Transverse colon (tissue), 4 donors: ENCODE measurements at places on chromosomes 1 and 21. TPM values are rescaled to one million over a fixed set of nuclear protein-coding genes. Genes with fewer than 3 reads are reported as not detected.

Gene FLG2
- not detected for total RNA-seq

DNA sequence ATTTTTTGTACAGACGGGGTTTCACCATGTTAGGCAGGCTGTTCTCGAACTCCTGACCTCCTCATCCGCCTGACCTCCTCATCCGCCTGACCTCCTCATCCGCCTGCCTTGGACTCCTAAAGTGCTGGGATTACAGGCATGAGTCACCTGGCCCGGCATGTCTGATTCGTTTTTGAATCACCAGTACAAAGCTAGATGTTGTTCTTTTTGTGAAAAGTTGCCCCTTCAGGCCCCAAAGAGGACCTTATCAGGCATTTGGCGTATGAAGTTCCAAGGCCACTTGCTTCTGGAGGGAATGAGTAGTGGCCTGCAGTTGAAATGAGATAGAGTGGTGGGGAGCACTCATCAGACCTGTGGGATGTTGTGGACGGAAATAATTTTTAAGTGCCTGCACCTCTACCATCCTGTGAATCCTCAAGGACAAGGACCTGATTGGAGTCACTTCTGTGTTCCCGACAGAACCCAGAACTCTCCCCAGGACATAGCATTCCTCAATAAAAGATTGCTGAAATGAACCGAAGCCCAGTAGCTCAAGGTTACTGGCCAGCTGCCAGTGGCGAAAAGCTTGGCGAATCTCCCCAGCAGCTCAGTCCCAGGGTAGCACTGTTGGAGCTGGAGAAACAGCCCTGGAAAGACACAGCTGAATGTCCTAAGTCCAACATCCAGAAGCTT, 50.1 kb downstream of the NDUFS5 start:
- H3K4me3 ChIP-seq = no peak overlapping the region
- peaks cover 21% of the 10 kb centered on the region for H3K27me3 ChIP-seq
- H3K4me1 ChIP-seq = peaks cover 4% of the 10 kb centered on the region
- peak; percentile 57 for DNase-seq
- H3K27ac ChIP-seq = no peak overlapping the region
- H3K36me3 ChIP-seq = no peaks in the 10 kb centered on the region

DNA sequence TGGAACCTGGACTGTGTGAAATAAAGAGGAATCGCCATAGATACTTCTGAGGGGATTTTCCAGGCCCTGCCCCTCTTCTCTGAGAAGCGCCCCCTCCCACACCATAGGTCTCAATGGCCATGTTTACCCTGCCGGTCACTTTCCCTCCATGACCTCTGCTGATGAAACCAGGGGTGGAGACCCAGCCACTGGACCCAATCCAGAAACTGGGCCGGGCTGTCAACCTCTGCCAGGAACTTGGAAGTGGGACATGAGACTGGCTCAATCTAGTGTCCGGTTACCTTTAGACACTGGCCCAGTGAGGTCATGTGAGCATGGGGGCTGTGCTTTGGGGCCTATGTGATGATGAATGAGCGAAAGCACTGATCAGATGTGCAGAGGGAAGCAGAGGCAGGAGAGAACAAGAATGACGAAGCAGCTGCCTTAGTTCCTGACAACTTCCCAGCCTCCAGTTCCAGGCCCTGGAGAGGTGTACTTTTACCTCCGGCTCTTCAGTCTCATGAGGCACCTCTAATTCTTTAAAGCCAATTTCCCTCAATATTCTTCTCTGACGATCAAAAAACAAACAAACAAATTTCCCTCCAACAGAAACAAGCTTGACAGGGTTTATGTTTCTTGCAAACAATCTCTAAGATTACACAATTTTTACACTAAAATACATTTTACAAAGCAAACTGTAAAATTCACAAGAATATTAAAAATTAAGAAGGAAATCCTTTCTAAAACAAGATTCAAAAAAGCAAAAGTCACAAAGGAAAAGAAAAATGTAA, 4.9 kb downstream of the ASAP3 start:
- peak overlapping the region; percentile 5 for H3K27ac ChIP-seq
- H3K27me3 ChIP-seq = no peaks in the 10 kb centered on the region
- H3K4me1 ChIP-seq = no peaks in the 10 kb centered on the region
- H3K36me3 ChIP-seq = no peaks in the 10 kb centered on the region

- H3K27me3 ChIP-seq = no peaks in the 10 kb centered on the region
- no peaks in the 10 kb centered on the region for H3K36me3 ChIP-seq
- DNase-seq = peak; percentile 71
- peak within 1 kb of the TSS; percentile 90 for H3K27ac ChIP-seq
These were observed at the start of gene S100A13 for GRCh38 chr1:153626904-153627714. TSS of gene S100A13 (minus strand) at chr1:153627505. CDS start at chr1:153626472, 1,033 bp downstream.

- no peaks in the 10 kb centered on the region for H3K4me1 ChIP-seq
- H3K36me3 ChIP-seq = no peaks in the 10 kb centered on the region
- no peak overlapping the region for H3K27ac ChIP-seq
- DNase-seq = no peak
- no peaks in the 10 kb centered on the region for H3K27me3 ChIP-seq
These were observed 192.8 kb upstream of the NRIP1 start for GRCh38 chr21:15257646-15258045.

DNA sequence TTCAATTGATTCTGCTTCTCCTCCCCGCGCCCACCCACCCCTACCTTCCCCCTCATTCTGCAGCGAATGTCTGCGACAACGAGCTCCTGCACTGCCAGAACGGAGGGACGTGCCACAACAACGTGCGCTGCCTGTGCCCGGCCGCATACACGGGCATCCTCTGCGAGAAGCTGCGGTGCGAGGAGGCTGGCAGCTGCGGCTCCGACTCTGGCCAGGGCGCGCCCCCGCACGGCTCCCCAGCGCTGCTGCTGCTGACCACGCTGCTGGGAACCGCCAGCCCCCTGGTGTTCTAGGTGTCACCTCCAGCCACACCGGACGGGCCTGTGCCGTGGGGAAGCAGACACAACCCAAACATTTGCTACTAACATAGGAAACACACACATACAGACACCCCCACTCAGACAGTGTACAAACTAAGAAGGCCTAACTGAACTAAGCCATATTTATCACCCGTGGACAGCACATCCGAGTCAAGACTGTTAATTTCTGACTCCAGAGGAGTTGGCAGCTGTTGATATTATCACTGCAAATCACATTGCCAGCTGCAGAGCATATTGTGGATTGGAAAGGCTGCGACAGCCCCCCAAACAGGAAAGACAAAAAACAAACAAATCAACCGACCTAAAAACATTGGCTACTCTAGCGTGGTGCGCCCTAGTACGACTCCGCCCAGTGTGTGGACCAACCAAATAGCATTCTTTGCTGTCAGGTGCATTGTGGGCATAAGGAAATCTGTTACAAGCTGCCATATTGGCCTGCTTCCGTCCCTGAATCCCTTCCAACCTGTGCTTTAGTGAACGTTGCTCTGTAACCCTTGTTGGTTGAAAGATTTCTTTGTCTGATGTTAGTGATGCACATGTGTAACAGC, 339.9 kb downstream of the NTNG1 start:
- no peak overlapping the region for H3K27ac ChIP-seq
- H3K4me3 ChIP-seq = no peak overlapping the region
- peaks cover 7% of the 10 kb centered on the region for H3K27me3 ChIP-seq
- DNase-seq = peak; percentile 42
- no peaks in the 10 kb centered on the region for H3K36me3 ChIP-seq
- H3K4me1 ChIP-seq = no peaks in the 10 kb centered on the region
